ENCODE measurements at places on chromosomes 3 and 15.

DNA sequence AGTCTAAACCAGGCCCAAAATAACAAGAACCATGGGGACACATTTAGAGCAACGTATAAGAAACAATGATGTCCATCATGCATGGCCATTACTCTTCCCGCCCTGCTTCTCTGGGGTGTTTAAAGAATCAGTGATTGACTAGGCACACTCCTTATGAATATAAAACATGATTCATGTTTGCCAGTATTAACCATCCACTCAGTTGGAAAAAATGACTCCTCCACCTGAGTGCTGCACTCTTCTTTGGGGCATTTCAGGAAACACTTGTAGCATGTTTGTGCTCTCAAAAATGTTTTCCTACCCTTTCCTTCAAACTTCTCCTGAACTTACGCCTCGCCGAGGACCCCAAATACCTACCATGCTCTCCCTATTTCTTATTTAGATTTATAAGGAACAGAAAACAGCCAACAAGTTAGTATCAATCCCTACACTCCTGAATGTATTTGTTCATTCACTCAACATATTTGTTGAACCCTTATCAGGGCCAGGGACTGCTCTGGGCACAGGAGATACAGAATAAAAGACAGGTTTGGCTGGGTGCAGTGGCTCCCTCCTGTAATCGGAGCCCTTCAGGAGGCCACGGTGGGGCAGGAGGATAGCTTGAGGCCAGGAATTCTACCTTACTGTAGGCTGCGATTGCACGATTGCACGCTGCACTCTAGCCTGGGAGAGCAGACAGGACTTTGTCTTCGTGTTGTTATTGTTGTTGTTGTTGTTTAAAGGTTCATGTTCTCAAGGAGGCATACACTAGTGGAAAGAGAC, 137.0 kb downstream of the TMCO5A start:
- no peak for DNase-seq

- no peak for DNase-seq
Observed at GRCh38 chr15:92095693-92096092, 242.2 kb downstream of the SLCO3A1 start.

DNA sequence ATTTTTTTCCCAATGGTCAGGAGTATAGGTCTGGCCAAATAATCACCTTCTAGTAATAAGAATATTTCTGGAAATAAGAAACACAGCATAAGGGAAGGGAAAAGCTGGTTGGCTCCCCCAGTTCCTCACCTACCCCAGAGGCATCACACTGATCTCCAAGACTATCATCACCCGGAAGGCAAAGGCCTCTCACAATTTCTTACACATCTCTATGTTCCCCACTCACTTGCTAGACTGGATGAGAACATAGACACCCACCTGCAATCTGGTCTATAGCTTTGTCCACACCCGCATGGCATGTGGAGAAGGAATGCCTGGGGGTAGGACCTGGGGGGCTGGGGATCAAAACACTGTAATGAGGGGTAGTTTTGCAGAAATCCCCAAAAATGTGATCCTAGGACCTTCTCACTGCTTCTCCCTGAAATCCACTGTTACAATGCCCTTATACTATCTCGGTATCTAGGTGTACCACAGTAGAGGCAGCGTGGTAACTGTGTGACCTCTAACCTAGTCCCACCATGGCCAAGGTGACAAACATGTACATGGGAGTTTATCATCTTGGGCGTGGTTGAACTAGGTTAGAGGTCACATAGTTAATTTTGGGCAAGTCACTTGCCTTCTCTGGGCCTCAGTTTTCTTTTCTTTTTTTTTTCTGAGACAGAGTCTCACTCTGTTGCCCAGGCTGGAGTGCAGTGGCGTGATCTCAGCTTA, 29.5 kb upstream of the NRROS start:
- no peak for DNase-seq

- DNase-seq: no peak
Observed at GRCh38 chr3:54988838-54989630, 61.2 kb upstream of the LRTM1 start.

- DNase-seq: no peak
Observed at GRCh38 chr3:166478356-166478755, 641.1 kb upstream of the BCHE start.

All from iPS DF 19.7 (cell line).